Stimulated activated CD4-positive, alpha-beta T cell treated with anti-CD3 and anti-CD28 coated beads, Interleukin-15, amount 100 ng/mL, for 48 hours (primary cell): ENCODE measurements at places on chromosomes 3 and 15.

- no peak for DNase-seq
Measured at GRCh38 chr15:68511073-68511991, 67.5 kb upstream of the CORO2B start.

- DNase-seq = no peak
Measured at GRCh38 chr15:58388211-58388610, 43.6 kb upstream of the LIPC start.

DNA sequence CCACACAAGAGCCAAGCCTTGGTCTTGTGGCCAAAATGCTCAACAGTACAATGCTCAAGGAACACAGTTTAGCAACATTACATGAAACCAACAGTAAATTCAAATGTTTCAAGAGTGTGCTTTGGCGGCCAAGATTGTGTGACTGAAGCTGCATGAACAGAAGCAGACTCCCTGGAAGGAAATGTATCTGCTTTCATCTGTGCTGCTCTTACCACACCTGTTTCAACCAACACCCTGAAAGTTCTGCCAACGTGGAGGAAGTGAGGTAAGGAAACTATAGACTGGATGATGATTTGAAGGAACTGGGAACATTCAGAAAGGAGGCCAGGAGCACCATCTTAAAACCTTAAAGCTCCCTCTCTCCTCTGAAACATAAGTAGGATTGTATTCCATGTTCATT lies 55.7 kb downstream of the MB21D2 start:
- DNase-seq = no peak

- DNase-seq = no peak
Measured at GRCh38 chr3:114582929-114583328, 289.1 kb downstream of the TIGIT start.

- no peak for DNase-seq
Measured at GRCh38 chr15:52236013-52236412, 44.8 kb upstream of the GNB5 start.
